Sciatic nerve (tissue), 2 donors: ENCODE measurements at places on chromosomes 6 and 20.

DNA sequence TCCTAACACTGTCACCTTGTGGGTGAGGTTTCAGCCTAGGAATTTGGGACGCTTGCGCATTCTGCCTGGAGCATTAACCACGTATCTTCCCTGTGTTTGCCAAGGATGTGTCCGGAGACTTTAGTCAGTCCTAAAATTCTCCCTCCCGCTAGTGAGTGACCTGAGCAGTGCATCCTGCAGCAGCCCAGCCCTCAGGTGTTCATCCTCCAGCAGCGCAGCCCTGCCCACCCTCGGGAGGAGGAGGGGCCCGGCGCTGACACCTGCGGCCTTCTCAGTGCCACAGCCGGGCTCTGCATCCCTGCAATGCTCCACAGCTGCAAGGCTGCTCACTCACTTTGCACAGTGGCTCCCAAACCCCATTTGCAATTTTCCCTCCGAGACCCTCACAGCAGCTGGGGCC is 79.5 kb downstream of the ERMARD start:
- DNase-seq: no peak

GRCh38 chr6:56808871-56809359 is 146.0 kb upstream of the BEND6 start:
- DNase-seq: no peak

- no peak for DNase-seq
These were observed 255.5 kb upstream of the PLN start for GRCh38 chr6:118292558-118292957.

DNA sequence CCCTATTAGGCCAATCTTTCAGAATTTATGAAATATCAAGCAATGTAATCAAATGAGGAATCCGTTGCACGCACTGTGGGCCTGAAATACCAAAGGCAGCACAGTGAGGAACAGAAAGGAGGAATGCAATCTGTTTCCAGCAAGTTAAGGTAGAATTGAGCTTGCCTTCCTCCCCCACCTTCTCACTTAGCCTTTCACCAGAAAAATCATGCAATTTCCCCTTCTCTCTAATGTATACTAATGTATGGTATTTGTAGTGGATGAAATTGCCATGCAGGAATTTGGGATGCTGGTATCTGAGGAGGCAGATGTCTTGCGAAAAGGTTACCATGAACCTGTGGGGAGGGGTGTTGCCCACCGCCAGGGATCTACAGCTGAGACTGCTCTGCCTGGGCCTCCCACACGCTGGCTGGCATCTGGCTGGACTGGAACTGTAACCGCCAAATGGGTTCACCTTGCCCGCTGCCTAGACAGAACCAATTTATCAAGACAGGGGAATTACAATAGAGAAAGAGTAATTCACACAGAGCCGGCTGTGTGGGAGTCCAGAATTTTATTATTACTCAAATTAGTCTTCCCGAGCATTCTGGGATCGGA is 222.4 kb upstream of the MYLIP start:
- no peak for DNase-seq

- no peak for DNase-seq
These were observed 604 bp downstream of the SH3BGRL2 start for GRCh38 chr6:79631693-79632172.

DNA sequence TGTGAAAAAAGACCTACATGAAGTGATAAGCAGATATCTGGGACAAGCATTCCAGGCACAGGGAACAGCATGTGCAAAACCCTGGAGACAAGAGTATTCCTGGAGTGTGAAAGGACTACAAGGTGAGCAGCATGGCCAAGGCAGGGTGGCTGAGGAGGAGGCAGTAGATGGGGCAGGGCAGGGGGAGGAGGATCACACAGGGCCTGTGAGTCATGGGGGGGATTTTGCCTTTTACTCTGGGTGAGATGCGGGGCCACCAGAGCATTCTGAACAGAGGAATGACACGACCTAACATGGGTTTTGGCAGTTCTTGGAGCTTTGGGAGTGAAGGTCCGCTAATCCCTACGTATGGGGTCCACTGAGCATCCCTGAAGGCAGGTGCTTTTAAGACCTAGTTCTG is 69.8 kb upstream of the CCN6 start:
- DNase-seq: no peak

DNA sequence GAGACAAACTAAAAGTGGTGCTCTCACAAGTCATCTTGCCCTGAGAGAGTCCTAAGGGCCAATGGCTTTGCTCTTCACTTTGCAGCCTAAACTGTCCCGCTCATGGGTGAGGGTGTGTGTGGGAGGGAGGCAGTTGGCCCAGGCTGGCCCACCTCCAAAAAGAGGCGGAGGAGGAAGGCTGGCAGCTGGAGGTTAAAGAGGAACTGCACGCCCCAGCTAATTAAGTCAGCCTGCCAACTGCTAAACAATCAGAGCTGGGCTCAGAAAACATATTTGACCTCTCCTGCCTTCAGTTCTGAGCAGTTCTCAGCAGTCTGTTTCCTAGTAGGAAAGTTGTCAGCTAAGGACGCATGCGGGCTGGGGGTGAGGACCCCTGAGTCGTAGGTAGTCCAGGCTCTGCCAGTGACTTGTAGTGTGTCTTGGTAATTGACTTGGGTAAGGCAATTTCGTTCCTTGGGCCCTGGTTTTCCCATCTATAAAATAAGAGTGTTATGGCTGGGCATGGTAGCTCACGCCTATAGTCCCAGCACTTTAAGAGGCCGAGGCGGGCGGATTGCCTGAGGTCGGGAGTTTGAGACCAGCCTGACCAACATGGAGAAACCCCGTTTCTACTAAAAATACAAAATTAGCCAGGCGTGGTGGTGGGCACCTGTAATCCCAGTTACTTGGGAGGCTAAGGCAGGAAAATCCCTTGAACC is 17.0 kb downstream of the GSS start:
- peak; percentile 78 for DNase-seq

DNA sequence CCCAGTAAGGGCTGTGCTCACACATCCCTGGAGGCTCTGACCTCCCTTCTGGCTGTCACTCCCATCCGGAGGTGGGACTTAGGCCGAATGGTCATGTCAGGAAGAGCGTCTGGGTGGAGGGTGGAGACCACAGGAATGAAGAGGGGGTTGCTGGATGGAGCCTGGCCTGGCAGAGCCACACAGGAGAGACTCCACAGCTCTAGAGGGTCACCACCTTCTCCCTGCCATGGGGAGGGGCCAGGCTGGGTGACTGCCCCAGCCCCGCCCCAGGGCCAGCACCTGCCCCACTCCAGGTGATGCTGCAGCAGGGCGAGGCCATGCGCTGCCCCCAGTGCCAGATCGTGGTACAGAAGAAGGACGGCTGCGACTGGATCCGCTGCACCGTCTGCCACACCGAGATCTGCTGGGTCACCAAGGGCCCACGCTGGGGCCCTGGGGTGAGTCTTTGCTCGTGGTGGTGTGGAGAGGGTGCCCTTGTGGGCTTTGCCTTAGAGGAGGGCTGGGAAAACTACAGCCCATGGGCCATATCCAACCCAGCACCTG is 20.6 kb downstream of the RBCK1 start:
- no peak for DNase-seq

GRCh38 chr6:125943528-125944433 is 12.8 kb upstream of the HINT3 start:
- DNase-seq: no peak

GRCh38 chr6:119028091-119028490 is 50.4 kb downstream of the FAM184A start:
- DNase-seq: no peak

DNA sequence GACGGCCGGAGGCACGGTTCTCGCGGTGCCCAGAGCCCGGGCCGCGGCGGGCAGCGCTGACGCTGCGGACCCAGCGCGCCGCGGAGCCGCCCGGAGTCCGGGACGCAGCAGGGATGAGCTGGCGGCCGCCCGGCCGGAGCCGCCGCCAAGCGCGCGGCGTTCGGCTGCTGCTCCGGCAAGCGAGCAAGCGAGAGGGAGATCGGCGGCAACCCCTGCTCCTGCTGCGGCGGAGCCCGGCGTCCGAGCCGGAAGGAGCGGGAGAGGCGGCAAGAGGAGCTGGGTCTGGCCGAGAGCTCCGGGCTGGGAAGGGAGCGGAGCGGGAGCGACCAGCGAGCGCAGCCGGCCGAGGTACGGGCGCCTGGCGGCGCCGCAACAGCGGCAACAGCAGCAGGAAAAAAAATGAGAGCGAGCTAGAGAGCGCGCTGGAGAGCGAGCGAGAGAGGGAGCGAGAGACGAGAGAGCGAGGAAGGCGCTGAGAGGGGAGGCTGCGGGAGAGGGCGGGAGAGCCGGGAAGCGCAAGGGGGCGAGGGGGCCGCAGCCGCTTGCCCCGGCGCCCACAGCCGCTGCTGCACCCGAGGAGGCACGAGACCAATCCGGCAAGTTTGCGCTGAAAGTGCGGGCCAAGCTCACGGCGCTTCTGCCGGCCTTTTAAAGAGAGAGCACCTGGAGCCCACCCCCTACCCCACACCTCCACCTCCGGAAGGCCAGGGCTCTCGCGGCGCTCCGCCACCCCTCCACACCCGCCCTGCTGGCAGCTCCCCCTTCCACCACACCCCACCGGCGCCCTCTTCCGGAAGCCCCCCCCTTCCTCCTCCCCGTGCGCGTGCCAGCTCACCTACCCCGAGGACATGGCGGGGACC is 496 bp downstream of the GRM4 start:
- no peak for DNase-seq

DNA sequence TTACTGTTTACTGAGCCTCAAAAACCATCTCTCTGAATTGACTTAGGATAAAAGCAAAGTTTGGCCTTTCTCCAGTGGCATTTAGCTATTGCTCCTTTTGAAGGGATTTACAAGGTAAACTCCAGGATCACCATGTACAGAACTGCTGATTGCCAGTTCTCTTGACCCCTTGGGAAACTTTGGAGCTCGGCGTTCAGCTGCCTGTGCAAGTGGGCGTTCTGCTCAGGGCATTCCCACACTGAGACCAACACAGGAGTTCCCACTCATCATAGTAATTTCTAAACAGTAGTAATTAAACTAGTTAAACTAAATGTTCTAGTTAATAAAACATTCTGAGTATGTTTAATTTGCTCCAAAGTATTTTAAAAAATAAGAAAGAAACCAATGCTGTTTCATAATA is 14.9 kb downstream of the KCNQ5 start:
- no peak for DNase-seq

DNA sequence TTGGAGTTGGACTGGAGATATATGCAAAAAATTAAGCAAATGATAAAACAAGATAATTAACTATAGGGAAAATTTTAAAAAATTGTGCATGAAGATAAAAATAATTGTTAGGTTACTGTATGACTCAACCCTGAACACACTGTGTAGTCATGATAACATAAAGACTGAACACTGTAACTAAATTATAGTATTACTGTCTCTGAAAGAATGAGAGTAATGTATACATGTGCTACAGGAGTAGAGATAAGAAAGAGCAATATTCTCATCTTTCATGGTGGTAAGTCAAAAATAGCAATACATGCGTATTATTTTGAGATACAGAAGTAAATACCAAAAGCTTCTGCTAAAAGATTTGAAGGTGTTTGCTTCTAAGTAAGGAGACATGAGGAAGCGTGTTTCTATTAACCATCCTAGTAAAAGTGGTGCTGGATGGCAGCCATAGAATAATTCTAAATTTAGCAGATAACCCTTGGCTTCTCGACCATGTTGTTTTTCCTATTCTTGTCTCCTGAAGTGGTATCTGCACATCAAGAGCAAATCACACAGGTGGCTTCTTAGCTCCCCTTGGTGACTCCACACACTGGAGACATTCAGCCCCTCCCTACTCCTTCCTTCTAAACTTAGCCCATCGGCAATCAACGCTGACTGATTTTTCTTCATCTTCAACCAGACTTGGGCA is 390.6 kb upstream of the PLCB4 start:
- no peak for DNase-seq

- DNase-seq: no peak
These were observed 39.4 kb upstream of the CCN6 start for GRCh38 chr6:112014483-112014882.

DNA sequence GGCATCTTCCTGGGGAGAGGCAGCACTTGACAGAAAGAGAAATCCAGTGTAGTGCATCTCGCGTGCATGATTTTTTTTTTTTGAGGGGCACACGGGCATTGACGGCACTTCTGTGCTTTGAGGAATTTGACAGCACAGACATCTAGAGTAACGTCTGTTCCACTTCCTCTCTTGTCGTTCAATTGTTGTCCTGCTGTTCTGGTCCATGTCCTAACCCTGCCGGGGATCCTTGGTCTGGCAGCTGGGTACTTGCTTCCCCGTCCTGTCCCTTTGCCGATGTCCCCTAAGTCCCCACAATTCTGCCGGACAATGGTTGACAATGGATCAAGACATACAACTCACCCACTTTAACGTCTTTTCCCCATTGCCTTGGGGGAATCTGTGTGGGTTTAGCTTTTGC is 46.0 kb upstream of the NAA20 start:
- DNase-seq: no peak

- DNase-seq: peak; percentile 99
These were observed at the start of gene KIZ for GRCh38 chr20:21125849-21126580. Gene KIZ, plus strand, starts transcription at chr20:21126082. Its CDS starts 34 bp downstream, at chr20:21126116.

- DNase-seq: no peak
These were observed 72.5 kb downstream of the ITCH start for GRCh38 chr20:34435589-34435988.

GRCh38 chr20:24580855-24581254 is 111.4 kb downstream of the SYNDIG1 start:
- DNase-seq: no peak

GRCh38 chr20:47561180-47561579 is 59.5 kb downstream of the NCOA3 start:
- no peak for DNase-seq

DNA sequence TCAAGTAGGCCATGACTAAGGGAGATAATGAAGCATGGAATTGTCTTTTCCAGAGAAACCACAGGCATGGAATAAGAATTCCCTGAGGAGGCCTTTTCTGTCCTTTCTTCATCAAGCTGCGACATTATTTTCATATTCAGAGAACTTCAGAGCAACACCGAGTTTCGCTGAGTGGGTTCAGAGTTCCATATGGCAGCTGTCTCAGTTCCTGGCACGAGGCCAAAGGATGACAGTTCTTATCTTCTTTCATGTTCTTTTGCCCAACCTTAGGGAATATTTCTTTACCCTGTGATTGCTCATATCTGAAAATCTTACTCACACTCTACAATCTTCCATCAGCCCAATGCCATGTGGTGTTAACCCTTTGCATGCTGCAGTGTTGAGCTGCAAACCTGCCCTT is 135.3 kb upstream of the BMP2 start:
- peak; percentile 60 for DNase-seq

DNA sequence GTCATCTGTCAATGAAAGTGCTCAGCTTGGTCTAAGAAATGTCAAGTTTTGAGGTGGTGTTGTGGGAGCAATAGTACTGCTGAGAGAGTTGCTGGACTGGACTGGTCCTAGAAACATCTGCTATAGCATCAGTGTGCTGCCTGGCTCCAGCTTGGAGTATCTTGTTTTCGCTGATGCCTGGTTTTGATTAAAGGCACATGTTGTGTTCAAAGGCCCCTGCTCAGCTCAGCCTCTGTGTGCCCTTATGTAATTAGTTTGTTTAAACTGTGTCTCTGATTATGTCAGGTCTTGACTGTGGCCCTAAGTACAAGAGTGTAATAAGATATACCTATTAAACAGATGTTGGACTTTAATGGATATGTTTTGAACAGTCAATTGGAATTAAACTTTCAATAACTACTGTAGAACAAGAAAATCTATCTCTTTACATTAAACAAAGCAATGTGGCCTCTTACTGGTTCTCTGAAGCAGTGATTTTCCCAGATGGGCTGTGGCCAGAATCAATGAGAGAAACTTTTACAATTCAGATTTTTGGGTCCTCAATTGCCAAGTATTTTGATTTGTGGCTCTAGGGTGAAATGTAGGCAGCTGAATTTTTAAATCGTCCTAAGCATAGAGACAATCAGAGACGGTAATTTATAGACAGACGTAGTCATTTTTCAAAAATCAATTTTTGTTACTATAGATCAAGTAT is 668.2 kb downstream of the DHX35 start:
- DNase-seq: no peak
